ENCODE measurements at places on chromosomes 1 and 21. TPM values are rescaled to one million over a fixed set of nuclear protein-coding genes. Genes with fewer than 3 reads are reported as not detected.

DNA sequence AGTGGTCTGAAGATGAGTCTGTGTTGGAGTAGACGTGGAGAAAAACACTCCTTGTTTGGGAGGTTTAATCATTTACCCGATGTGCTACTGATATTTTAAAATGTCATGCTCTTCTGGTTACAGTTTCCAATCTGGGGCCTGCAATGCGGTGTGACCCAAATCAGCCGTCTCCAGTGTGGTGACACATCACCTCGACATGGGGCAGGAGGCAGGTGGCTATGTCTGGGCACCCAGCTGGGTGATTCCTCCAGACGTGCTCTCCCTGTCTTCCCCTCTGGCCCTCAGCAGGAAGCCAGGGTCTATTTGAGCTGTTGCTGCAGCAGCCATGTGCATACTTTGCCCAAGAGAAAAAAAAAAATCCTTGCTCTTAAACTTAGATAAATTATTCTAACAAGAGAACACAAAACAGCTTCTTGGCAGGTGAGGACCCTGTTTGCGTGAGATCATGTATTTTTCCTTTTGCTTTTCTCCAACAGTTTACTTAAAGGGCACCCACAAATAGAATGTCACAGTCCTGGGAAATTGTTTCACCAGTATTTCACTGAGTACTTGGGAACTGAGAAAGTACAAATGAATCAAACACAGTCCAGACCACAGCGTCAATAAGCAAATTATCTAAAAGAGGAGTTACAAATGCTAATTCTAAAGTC, 38.9 kb upstream of the MAP10 start:
- peak; percentile 44 for DNase-seq

- no peak for DNase-seq
Measured at GRCh38 chr1:181319907-181320306, 163.4 kb upstream of the CACNA1E start.

GRCh38 chr1:236151739-236152424, 9.5 kb downstream of the GPR137B start:
- DNase-seq = no peak

DNA sequence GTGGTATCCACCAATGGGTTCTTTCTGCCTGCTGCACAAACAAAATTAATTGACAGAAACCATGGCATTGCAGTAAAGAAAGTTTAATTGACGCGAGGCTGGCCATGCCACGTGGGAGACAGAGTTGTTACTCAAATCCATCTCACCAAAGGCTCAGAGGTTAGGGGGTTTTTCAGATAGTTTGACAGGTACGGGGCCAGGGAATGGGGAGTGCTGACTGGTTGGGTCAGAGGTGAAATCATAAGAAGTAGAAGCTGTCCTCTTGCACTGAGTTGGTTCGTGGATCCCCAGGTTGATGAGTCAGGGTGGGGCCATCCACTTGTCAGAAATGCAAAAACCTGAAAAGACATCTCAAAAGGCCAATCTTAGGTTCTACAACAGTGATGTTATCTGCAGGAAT, 941 bp upstream of the TBCE start:
- DNase-seq = no peak

GRCh38 chr1:213618094-213618493, 369.7 kb upstream of the PROX1 start:
- DNase-seq = no peak

DNA sequence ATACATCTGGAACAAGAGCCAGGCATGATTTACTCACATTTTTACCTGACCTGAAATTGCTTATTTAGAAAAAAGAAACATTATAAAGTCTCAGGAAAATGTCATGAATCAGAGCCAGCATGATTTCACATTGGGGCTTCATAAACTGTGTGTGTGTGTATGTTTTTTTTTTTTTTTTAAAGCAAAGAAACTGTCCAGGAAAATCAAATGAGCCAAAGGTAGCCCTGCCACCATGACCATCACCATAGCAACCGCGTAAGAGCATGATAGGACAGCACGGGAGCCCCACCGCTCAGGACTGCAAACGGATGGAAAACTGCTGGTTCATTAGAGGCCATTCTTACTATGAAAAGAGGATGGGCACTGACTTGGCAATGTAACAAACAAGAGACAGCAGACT, 139.2 kb downstream of the NTMT2 start:
- DNase-seq = no peak

GRCh38 chr1:6080469-6080868, 34.8 kb downstream of the KCNAB2 start:
- DNase-seq = no peak

DNA sequence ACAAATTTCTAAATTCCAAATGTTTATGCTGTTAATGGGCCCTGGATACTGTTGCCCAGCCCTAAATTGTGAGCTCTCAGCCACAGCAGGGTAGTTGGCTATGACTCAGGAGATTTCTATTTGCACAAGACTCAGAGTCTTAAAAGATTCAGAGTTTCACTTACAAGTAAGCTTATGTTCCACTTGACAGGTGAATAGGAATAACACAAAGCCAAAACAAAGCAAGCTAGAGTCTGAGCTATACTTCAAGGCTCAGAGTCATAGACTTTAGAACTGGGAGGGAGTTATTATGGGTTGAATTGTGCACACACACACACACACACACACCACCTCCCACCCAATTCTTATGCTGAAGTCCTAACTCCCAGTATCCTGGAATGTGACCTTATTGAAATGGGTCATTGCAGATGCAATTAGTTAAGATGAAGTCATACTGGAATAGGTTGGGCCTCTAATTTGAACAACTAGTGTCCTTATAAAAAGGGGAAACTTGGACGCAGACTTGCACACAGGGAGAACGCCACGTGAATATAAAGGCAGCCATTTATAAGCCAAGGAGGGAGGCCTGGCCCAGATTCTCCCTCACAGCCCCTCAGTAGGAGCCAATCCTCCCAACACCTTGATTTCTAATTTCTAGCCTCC, 30.2 kb downstream of the PRDX6 start:
- DNase-seq = peak; percentile 77

DNA sequence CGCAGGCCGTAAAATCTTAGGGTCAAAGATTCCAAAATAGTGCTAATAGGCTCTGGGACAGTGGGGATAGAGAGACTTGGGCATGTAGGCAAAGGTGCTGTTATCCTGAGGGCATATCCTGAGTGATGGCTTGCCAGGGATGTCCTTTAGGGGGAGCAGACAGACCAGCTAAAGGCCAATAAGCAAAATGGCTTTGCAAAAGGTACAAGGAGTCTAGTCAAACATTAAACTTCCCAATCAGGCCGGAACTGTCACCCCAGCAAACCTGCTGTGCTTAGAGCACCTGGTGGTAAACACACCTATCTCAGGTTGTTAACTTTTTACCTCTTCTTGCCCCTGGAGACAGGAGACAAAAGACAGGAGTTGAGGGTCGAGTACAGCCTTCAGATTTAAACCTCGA, 49.1 kb downstream of the TRABD2B start:
- DNase-seq = no peak

DNA sequence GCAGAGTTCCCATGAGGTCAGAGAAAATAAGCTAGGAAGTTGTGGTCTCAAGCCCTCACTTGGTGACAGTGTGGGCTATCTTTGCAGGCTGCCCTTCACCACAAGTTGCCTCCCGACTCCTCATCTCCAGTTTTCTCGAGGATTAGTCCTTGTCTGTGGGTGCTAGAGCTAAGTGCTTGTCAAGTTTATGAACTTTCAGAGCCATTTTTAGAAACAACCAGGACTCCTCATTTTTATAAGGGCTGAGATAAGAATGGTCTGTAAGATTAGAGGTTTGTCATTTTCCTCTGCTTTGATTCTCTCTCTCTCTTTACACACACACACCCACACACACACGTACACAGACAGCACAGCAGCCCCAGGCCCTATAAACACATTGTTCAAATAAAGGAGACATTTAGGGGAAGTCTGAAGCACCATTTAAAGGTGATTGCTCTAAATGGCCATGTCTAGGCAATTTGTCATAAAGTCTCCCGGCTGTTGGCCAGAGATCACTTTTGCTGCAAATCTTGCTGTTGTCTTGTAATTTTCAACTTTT, 127.2 kb downstream of the LACTBL1 start:
- no peak for DNase-seq

DNA sequence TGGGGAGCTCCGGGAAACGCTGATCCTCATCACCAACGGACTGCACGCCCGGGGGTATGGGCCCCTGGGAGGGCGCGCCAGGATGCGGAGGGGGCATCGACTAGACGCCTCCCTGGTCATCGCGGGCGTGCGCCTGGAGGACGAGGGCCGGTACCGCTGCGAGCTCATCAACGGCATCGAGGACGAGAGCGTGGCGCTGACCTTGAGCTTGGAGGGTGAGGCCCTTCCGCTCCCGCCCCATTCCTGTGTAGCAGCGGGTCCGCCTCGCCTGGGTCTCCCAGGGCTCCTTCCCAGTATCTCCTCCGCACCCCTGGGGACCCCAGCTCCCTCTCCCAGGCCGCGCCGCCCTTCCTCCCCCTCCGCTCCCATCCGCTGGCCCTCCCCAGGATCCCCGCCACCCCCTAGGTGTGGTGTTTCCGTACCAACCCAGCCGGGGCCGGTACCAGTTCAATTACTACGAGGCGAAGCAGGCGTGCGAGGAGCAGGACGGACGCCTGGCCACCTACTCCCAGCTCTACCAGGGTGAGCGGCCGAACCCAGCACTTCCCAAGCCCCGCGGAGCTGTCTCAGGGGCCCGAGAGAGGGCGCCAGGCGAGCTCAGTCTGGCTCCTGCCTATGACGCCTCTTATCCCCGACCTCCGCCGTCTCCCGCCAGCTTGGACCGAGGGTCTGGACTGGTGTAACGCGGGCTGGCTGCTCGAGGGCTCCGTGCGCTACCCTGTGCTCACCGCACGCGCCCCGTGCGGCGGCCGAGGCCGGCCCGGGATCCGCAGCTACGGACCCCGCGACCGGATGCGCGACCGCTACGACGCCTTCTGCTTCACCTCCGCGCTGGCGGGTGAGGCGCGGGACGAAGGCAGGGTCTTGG, 5.0 kb downstream of the HAPLN2 start:
- DNase-seq = no peak

DNA sequence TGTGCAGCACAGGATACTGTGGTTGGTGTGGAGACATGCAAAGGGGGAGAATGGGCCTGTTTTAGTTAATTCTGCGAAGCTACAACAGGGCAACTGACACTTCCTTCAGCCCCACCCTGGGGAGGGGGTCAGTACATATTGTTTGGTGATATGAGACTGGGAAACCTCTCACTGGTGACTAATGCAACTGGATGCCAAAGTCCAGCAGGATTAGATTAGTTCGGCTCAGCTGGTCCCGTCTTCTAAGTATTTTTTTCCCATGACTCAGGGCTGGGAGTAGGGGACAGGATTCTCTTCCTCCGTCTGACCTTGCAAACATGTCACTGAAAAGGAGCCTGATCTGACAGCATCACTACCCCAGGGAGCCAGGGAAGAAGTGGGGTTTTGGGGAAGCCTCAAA, 43.0 kb downstream of the PLXNA2 start:
- peak; percentile 93 for DNase-seq

DNA sequence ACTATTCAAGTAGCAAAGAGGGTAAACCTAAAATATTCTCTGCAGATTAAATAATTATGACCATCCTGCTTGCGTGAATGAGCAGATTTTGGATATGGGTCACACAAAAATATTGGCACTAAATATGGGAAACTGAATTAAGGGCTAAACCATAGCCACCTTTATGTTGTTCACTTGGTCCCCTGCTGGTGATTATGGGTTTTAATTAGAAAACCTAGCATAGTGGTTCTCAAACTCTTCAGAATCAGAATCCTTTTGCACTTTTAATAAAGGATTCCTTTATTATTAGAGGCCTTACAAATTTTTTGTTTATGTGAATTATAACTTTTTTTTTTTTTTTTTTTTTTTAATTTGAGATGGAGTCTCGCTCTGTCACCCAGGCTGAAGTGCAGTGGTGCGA, 38.5 kb upstream of the ZNHIT6 start:
- no peak for DNase-seq

GRCh38 chr1:112319371-112320040, 76.5 kb upstream of the CTTNBP2NL start:
- DNase-seq = no peak

DNA sequence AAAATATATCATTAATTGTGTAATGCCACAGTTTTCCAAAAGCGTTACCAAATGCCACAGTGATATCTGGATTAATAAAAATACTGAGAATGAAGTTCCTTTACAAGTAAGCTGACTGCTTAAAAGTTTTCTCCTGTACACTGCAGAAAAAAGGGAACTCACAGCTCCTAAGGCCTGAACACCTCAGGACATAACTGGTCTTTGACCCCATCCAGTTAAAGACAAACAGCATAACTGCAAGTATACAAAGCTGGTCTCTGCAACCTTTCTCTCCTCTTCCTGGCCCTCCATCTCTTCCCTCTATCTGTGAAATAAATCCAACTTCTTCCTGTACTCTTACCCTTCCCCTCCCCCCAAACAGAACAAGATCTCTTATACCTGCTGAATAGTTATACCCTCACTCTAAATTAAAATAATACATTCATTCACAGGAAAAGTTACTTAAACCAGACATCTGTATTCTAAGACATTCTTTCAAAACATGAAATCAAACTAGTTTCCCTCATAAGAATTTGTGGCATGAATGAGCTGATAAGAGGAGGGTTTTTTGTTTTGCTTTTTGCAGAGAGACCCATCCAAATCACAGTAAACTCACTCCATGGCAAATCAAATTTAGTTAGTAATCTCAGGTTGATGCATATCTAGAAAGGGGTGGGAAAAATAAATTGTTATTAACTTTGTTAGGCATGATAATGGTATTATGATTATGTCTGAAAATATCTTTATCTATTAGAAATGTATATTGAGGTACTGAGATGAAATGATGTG, 2.9 kb downstream of the DIPK1A start:
- DNase-seq = no peak

The ADAM30 gene
- not detected for total RNA-seq

The KRTAP8-1 gene
- not detected for total RNA-seq

The IL10 gene
- total RNA-seq = not detected

The WNT3A gene
- total RNA-seq = not detected

The RGS4 gene
- 21.0 TPM for total RNA-seq

The RIPPLY3 gene
- total RNA-seq = not detected

The OR10J4 gene
- not detected for total RNA-seq

The ASPM gene
- 0.73 TPM for total RNA-seq

The PPIAL4G gene
- total RNA-seq = not detected

The AMY1B gene
- not detected for total RNA-seq

The TP73 gene
- total RNA-seq = 2.2 TPM

The SPRR3 gene
- not detected for total RNA-seq

The MTMR11 gene
- total RNA-seq = 2.3 TPM

The FCN3 gene
- not detected for total RNA-seq

Measured in myocyte (in vitro differentiated cells).